ENCODE measurements at places on chromosomes 12 and 14.

- DNase-seq, result peak; percentile 66
These were observed 31.2 kb downstream of the TC2N start for GRCh38 chr14:91835920-91836843.

DNA sequence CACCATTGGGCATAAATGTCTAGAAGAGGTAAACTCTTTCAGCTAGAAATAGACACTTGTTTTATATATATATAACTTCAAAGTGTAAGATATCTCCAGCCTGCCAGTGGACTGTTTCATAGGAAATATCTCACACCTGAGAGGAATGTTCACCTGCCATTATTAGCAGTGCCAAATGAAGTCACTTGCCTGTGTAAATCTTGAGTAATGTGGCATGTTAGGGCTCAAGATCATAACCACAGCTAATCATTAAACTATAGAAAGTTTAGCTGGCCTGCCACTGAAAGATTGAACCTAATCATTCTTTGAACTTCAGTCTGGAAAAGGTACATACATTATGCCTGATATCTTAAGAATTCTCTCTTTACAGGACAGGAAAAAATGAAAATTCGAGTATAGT is 25.5 kb upstream of the KCNJ8 start:
- DNase-seq, result no peak

DNA sequence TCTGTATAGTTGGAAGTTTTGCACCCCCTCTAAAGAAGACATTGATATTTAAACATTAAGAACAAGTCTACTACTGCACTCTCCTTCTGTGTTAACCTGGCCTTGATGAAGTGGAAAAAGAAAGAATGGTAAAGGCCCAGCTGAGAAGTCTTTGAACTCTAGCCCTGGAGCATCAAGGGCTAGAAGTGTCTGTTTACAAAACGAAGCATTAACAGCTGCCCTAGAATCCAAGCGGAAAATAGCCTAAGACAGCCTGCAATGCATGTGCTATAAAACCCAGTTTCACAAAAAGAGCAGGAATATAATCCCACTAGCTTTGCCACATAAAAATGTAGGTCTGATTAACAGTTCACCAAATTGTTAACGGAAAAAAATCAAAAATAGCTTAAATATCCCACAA is 60.5 kb downstream of the NUMB start:
- DNase-seq, result no peak

- DNase-seq, result no peak
These were observed 60.7 kb downstream of the GALNT8 start for GRCh38 chr12:4780641-4781611.

DNA sequence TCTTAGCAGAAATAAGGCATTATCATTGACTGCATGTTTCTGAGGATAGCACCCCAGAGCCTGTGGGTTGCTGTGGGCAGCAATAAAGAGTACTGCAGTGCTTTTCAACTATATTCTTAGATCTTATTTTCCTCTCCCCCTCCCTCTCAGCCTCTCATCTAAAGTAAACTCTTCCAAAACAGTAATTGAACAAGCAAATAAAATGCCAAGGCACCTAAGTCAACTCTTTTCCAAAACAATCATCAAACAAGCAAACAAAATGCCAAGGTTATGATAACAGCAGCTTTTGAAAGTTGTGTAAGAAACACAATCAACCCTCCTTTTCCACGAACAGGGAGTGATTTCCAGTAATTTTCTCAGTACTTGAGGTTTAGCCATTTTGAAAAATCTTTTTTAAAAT is 1542.6 kb downstream of the AACS start:
- DNase-seq, result no peak
